ENCODE measurements at places on chromosomes 7 and 10.

DNA sequence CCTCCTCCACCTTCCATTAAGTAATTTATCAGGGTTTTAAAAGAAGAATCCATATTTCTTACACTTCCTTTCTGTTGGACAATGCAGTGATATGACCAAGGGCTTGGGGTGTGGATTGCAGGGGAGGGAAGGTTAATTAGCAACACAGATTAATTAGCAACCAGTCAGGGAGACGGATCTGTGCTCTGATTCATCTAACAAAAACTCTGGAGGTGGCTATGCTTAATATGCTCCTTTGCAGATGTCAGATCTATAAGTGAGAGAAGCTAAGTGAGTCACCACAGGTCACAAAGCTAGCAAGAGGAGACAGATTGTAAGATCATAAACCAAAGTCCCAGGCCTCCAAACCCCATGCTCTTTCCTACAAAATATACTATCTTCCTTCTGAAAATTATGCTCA is 178.8 kb upstream of the ITGB1 start:
- DNase-seq: peak; percentile 37

DNA sequence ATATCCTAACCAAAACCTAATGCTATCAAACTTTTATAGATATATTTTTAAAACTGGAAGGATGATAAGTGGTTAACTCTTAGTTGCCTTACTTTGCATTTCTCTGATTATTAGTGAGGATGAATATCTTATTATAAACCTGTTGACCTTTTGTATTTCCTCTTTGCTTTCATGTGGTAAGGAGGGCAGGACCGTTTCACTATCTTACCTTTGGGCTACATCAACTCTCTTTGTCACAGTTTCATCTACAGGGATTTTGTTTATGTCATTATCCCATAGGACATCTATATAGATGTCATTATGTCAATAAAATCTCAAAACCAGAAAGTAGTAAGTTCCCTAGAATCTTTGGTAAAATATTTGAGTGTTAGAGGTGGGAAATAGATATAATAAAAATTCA is 219.3 kb downstream of the THSD7A start:
- DNase-seq: no peak

- DNase-seq: no peak
Measured at GRCh38 chr10:63094405-63094804, 38.7 kb upstream of the NRBF2 start.

DNA sequence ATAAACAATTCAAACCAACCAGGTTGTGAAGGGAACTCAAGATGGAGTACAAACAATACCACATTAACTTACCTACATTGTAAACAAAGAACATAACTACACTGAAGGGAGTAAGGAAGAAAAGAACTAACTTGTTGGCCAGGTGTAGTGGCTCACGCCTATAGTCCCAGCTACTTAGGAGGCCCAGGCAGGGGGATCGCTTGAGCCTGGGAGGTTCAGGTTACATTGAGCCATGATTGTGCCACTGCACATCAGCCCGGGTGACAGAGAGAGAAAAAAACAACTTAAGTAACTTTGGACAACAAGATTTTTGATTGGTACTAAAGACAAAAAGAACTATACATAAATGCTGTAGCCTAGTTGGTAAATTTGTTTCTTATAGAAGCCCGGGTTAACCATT is 68.8 kb downstream of the TRIL start:
- no peak for DNase-seq

GRCh38 chr10:132631338-132631735 is 93.8 kb downstream of the INPP5A start:
- DNase-seq: no peak
